ENCODE measurements at places on chromosomes 13 and 19. TPM values are rescaled to one million over a fixed set of nuclear protein-coding genes. Genes with fewer than 3 reads are reported as not detected.

The KANK3 gene
- 21.7 TPM for total RNA-seq

The NLRP11 gene
- total RNA-seq: 0.86 TPM

The OR1I1 gene
- total RNA-seq: not detected

The DCT gene
- total RNA-seq: 0.12 TPM

The STK24 gene
- total RNA-seq: 137 TPM

The MAP4K1 gene
- 9.1 TPM for total RNA-seq

The SMIM17 gene
- not detected for total RNA-seq

The URAD gene
- not detected for total RNA-seq

The MYCBP2 gene
- 48.5 TPM for total RNA-seq

The CYP4F2 gene
- total RNA-seq: 1.1 TPM

The AP1M1 gene
- total RNA-seq: 50.0 TPM

The PPM1N gene
- total RNA-seq: 5.2 TPM

The ZNF426 gene
- total RNA-seq: 1.7 TPM

The GTF2F1 gene
- 82.0 TPM for total RNA-seq

The SYNE4 gene
- total RNA-seq: 27.9 TPM

The ZNF628 gene
- total RNA-seq: 14.9 TPM

The ZNF675 gene
- total RNA-seq: 4.9 TPM

The RUBCNL gene
- 0.42 TPM for total RNA-seq

The BICRA gene
- total RNA-seq: 11.3 TPM

The LIM2 gene
- total RNA-seq: not detected

The WDR62 gene
- 17.0 TPM for total RNA-seq

Measured in HCT116 (cell line).